Effector CD8-positive, alpha-beta T cell (primary cell): ENCODE measurements at places on chromosomes 16 and 17.

- no peak for DNase-seq
These were observed 4.5 kb upstream of the HS3ST3B1 start for GRCh38 chr17:14296166-14296910.

DNA sequence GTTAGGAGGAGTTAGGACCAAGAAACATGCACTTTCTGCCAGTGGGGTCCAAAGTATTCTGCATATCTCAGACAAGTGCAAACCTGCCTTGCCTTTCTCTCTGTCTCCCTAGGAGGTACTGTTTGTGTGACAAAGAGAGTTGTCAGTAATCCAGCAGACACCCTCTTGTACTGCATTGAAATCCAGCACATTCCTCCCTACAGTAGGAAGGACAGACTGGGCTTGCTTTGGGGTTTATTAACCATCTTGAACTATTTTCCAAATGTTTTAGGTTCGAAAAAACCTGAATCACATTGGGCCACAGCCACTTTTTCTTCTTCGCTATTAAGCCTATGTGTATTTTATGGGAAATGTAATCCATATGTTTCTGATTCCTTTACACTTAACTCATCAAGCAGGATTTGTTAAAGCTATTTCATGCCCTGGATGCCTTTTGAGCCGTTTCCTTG is 204.2 kb upstream of the KCNJ16 start:
- no peak for DNase-seq

GRCh38 chr16:77647726-77648125 is 74.6 kb upstream of the NUDT7 start:
- DNase-seq, result no peak

DNA sequence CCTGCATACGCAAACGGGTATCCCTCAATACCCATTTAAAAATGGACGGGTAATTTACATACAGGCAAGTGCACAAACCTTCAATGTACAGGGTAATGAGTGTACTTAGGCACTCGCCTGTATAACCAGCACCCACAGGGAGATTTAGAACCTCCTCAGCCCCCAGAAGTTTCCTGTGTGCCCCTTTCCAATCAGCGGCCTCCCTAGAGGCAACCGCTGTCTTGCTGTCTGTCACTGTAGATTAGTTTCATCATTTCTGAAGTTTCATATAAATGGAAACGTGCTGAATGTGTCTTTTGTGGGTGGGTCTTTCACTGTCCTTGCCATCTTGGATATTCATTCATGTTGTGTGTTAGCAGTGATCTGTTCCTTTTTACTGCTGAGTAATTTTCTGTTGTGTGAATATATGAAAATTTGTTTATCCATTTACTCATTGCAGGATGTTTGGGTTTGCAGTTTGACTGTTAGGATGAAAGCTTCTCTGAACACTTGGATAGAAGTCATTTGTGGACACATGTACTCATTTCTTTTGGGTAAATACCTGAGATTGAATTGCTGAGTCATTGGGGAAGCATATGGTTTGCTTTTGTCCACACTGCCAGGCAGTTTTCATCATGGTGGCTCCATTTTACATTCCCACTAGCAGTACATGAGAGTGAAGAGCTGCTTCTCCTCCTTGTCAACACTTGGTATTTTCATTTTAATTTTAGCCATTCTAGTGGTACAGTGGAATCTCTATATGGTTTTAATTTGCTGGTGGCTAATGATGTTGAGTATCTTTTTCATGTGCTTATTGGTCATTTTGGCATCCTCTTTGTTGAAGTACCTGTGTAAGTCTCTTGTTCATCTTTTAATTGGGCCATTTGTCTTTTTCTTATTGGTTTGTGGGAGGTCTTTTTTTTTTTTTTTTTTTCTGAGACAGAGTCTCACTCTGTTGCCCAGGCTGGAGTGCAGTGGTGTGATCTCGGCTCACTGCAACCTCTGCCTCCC is 2.1 kb upstream of the ADCY7 start:
- no peak for DNase-seq

DNA sequence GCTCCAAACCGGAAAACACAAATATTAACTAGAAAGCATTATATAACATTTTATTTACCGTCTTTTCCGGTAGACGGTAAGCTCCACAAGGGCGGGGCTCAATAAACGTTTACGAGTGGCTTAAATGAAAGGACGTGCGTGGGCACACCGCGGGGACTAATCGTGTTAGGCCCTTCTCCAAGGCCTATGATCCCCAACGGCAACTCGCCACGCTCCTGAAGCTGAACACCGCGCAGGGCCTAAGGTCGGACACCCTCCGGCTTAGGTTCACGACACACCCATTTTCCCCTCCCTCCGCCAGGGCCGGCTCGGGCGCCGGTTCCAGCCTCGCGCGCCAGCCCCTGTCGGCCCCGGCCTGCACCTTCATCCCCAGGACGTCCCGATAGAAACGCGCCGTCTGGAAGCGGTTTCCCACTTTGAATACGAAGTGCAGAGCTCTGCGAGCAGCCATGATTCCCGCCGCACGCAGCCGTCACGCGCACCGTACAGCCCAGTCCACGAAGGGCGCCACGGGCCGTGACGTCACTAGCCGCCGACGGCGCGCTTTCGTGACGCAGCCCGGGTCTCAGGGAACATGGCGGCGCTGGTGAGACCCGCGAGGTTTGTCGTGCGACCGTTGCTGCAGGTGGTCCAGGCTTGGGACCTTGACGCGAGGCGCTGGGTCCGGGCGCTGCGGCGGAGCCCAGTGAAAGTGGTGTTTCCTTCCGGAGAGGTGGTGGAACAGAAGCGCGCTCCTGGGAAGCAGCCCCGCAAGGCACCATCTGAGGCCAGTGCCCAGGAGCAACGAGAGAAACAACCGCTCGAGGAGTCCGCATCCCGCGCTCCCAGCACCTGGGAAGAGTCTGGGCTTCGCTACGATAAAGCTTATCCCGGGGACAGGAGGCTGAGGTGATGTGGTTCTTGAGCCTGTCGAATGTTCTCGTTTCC is at the start of the genes GLOD4 and MRM3:
Gene GLOD4, minus strand, starts transcription at position 476 of the 927 bp plus-strand sequence. Its CDS starts 25 bp downstream, at position 451.
Gene MRM3, plus strand, starts transcription at position 549 of the 927 bp plus-strand sequence. Its CDS starts 26 bp downstream, at position 575.
- DNase-seq, result peak; percentile 93
